Left ventricle myocardium superior (tissue), 1 donor: ENCODE measurements at places on chromosomes 7 and 10. TPM values are rescaled to one million over a fixed set of nuclear protein-coding genes. Genes with fewer than 3 reads are reported as not detected.

GRCh38 chr7:39987641-39988347 lies 37.7 kb downstream of the CDK13 start:
- no peak for DNase-seq

ANKRD30A gene
- total RNA-seq: not detected

GRCh38 chr10:131092386-131092785 lies 219.1 kb downstream of the TCERG1L start:
- no peak for DNase-seq

- DNase-seq: no peak
Observed at GRCh38 chr7:154795437-154795836, 207.5 kb downstream of the PAXIP1 start.

AKR1E2 gene
- 4.5 TPM for total RNA-seq

DNA sequence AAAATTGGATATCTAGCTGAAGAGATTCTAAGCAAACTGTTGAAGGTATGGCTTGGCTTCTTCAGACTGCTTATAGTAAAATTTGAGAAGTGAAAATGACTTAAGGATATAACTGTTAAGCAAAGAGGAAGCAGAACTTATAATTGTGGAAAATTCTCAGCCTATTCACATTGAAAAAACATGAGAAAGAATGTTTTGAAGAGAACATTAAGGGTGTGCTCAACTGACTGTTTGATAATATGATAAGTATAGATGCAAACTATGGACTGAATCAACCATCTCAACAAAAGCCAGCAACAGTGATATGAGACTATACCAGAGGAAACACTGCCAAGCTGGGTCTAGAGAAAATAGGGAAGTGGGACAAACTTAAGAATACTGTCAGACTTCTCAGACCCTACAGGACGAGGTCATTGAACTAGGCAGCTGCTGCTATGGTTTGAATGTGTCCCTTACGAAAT lies 133.1 kb upstream of the PPP1R3A start:
- no peak for DNase-seq

GRCh38 chr7:129401967-129402860 lies 32.0 kb upstream of the STRIP2 start:
- DNase-seq: no peak

DNA sequence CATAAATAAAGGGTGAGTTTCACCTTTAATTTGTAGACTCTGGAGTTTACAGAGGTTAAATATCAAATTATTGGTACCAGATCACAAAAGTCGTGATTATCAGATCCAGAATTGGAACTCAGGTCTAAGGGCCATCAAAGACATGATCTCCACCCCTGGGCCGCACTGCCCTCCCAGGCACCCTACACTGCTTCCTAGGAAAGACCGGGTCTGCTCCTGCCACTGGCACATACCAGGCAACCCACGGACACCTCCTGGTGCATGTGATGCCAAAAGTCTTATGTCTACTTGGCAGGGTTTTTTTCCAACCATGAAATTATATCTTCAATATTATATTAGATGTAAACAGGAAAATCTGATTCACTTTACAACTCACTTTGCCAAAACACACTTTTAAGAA lies 452.8 kb downstream of the PTPRN2 start:
- no peak for DNase-seq
